ENCODE measurements at places on chromosomes 7 and 10.

DNA sequence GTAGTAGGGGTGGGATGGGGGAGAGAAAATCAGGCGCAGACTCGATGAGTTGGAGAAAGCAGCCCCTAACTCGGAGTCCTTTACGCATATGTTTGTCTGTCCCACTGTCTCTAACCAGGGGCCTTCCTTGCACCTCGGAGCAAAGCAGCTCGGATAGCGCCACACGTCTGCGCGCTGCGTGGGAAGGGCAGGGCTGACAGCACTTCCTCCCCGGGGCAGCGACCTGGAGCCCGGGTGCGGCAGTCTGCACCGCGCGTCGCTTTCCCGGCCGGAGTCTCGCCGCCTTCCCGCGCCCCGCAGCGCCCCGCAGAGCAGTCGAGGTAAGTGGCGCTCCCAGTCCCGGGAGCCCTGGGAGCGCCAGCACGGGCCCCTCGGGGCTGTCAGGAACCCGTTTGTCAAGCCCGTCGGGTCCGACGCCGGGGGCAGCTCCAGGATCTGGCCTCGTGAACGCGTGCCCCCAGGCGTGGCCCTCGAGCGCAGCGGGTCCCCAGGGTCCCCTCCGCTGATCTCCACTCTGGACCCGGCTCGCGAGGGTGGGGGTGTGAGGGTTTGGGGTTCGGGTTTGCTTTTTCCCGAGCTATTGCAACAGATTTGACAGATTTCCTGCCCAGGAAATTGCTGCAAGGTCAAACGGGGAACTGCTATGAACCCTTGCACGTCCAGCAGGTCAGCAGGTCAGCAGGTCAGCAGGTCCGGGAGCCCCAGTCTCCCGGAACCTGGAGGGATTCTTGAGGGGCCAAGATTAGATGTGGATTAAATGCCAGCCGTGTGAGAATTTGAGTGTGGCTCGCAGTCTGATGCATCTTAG lies 597 bp downstream of the APBB1IP start:
- DNase-seq: peak; percentile 74

DNA sequence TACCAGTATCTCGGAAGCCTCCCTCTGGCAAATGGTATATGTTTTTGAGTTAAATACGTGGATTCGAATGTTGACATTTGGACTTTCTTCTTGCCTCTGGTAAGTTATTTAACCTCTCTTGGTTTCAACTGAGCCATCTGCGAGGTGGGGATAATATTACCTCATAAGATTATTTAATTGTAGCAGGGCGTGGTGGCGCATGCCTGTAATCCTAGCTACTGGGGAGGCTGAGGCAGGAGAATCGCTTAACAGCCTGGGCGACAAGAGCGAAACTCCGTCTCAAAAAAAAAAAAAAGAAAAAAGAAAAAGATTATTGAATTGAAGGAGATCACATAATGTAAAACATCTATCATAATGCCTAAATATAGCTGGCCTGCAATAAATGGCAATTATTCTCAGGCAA lies 396 bp upstream of the TAF5 start:
- no peak for DNase-seq

- no peak for DNase-seq
Measured at GRCh38 chr10:49518982-49519578, 19.8 kb downstream of the ERCC6 start.

DNA sequence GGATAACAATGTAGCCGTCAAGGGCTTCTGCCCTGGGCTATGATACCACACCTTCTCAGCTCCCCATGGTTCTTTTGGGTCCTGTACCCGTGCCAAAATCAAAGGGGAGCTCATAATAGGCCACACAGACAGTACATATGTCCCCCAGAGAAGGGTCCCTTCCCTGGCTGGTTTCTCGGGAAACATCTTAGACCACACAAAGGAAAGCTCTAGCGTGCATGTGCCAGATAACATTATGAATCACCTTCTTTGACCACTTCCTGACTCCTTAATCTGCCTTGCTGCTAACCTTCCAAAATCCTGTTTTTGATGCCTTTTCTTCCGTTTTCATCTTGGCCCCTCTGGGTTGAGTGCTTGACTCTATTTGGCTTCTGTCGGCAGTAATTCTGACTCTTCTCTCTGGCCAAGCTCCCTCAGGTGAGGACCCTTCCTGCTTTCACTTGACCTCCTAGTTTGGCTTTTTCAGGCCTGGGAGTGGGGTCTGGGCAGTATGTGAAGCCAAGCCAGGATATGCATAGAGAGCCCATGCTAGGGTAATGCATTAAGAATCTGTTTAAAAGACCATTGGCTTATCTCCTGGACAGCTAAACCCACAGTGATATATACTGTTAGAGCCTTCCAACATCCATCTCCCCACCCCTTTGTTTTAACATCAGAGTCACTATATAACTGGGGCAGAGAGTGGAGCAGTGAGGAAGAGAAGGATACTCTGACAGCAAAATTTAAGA lies 84.8 kb downstream of the ANLN start:
- DNase-seq: no peak

GRCh38 chr10:12606461-12606860 lies 257.1 kb downstream of the CAMK1D start:
- DNase-seq: no peak

GRCh38 chr7:131652934-131653333 lies 96.5 kb upstream of the PODXL start:
- DNase-seq: no peak

DNA sequence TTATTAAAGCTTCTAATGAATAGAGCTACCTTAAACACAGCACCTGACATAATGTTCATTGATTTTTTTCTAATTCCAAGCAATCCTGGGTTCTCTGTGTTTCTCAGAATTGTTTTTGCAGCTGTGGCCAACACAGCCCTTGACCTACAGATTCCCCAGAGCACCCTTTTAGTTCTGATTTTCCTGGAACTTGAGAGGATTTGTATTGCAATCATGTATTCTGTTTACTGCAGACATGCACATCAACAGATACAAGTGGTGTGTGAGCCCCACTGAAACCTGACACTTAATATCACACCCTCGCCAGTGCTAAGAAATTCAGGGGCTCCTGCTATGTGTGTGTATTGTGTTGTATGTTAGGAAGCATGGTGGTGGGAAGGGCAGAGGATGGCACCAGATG lies 344.2 kb upstream of the POM121L12 start:
- no peak for DNase-seq

GRCh38 chr7:132511921-132512320 lies 64.3 kb downstream of the PLXNA4 start:
- DNase-seq: no peak

- DNase-seq: no peak
Measured at GRCh38 chr10:35426657-35427056, 90.3 kb downstream of the CCNY start.

GRCh38 chr7:69795932-69796331 lies 197.7 kb downstream of the AUTS2 start:
- DNase-seq: no peak

DNA sequence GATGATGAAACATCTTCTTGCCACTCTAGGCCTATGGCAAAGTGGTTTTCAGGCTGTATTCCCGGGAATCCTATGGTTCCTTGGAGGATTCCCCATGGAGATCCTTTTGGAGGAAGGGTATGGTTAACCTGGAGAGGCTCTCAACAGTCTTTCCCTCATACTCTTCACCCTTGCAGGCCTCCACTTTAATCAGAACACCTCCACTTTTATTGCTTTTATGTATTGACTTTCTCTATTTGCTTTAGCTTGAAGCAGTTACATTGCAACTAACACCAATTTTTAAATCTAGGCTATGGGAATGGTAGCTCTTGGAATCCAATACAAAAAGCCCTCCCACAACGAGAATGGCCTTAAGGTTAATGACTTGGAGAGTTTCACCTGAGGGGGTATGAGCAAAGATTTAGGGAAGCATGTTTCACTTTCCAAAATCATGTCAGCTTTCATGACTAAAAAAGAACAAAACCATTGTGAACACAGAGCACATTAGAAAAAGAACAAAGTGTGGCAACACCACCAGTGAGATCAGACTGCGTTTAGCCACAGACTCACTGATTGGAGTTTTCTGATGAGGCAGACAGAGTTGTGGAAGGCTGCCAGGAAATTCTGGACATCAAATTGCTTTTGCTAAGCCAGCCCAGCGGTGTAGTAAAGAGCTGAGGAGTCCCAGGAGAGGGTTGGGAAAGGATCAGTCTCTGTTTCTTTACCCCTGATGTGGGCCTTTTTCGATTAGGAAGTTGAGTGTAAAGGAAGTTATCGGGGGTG lies 130.4 kb upstream of the BMPER start:
- peak; percentile 54 for DNase-seq

- no peak for DNase-seq
Measured at GRCh38 chr10:74425456-74426001, 274.5 kb downstream of the ADK start.

DNA sequence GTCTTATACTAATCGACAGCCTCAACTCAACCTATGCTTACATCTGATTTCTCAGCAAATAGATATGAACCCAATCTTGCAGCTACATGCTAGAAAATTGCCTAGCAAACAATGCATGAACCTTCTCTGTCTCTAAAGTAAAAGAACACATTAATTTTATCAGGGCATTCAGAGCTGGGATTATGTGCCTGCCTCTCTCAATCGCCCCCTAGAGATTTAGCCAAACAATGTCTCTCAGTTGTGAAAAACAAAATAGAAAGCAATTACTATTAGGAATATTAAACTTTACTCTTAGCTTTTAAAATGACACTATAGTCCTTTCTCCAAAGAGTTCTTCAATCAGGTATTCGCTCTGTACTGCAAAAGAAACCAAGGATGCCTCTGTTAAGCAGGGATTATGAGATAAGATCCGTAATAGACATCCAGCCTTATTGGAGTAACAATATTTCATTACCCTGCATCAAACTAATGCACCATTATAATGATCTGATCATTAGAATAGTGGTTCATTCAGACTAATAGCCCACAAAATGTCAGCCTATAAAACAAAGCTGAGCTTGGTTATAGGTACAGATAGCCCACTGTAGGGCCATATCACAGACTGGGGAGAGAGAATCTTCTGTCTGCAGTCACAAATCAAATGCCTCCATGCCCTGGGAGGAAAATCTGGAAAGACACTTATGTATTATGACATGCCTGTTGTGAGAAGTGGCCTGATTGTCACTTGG lies 736.9 kb downstream of the PARD3 start:
- no peak for DNase-seq

GRCh38 chr10:71657604-71658466 lies 61.7 kb downstream of the C10orf105 start:
- no peak for DNase-seq

GRCh38 chr10:110932505-110933180 lies 13.2 kb downstream of the SHOC2 start:
- DNase-seq: no peak

DNA sequence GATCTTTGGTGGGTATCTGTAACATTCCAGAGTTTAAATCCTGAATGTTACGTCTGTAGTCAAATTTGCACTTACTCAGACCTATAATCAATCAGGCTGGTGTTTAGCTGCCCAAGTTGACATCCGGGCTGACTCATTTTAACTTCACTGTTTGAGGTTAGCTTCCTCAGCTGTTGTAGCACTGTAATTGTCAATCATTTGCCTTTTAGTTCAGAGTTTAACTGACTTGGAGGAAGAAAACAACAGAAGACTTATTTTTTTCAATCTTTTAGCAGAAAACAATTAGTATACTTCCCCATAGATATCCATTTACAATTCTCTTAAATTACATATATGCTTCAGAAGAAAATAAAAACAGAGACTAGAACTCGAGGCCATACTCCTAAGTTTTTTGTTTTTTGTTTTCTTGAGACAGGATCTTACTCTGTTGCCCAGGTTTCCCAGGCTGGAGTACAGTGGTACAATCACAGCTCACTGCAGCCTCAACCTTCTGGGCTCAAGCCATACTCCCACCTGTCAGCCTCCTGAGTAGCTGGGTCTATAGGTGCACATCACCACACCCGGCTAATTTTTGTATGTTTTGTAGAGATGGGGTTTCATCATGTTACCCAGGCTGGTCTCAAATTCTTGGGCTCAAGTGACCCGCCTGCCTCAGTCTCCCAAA lies 38.5 kb upstream of the LRRC17 start:
- DNase-seq: no peak

DNA sequence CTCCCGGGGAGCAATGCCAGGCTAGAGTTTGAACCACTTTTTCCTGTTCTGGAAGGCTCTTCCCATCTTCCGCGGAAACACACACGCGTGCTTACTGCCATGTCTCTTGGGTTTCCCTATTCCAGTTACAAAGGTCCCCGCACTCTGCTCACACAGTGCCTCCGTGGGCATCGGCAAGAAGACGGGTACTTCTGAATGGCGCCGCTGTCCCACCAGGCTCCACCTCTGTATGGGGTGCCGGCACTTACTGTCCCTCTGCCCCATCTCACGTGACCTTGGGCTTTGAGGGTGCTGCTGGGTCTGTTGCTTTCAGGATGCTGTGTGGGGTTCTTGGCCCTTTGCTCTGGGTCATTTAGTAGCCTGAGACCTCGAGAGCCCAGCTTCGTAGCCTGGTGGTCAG lies 170.7 kb upstream of the SH2B2 start:
- DNase-seq: no peak

DNA sequence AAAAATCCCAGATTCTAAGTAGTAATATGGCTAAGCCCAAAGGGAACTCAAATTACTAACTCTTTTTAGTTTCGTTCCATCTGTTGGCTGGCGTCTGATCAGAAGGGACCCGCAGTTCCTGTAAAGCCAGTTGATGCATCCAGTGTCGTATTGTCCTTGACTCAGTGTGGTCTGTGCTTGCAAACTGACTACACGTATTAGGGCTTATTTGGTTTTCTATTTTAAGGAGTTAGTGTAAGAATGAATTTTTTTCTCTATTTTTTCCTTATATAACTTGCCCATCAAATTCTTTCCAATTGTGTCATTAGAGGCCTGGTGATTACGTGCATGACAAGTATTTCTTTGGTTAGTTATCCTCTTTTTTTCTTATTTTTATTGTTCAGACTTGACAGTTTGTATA lies 9.7 kb downstream of the ABCA13 start:
- DNase-seq: no peak

DNA sequence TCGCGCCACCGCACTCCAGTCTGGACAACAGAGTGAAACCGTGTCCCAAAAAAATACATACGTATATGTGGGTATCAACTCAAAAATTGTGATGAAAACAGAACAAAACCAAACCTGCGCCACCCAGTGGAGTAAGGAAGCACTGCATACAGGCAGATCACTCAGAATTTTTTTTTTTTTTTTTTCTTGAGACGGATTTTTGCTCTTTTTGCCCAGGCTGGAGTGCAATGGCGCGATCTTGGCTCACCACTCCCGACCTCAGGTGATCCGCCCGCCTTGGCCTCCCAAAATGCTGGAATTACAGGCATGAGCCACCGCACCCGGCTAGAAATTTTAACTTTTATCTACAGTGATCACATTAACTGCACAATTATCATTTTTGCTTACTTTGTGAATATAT lies 9.1 kb upstream of the TMEM236 start:
- peak; percentile 47 for DNase-seq

All from left lung (tissue), 14 donors.